HL-60 (cell line): ENCODE measurements at places on chromosomes 13 and 19.

DNA sequence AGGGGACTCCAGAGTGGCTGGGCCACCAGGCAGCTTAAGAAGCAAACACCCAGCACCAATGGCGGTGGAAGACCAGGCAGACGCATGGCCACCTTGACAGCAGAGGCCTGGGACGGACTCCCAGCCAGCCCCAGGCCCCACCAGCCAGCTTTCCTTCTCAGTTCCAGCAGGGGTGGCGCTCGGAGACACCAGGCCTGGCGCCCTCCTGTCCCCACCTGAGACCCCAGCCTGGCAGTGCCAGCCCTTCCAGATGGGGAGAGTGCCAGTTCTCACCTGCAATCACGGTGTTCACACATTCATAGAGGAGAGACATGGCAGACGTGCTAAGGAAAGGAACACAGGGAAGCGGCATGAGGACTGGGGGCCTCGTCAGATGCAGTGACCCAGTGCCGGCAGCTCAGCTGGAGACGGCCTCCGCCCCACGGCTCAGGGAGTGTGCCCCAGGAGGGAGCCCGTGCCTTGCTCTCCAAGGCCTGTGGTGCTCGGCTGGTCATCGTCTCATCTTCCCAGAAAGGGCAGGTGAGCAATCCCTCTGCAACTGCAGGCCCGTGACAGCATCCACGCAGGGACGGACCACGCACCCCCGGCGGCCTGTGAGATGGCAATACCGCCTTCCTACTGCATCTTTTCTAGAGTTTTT is 24.4 kb downstream of the AP3D1 start:
- DNase-seq, result no peak

GRCh38 chr13:90918536-90918935 is 429.0 kb upstream of the MIR17HG start:
- no peak for DNase-seq

DNA sequence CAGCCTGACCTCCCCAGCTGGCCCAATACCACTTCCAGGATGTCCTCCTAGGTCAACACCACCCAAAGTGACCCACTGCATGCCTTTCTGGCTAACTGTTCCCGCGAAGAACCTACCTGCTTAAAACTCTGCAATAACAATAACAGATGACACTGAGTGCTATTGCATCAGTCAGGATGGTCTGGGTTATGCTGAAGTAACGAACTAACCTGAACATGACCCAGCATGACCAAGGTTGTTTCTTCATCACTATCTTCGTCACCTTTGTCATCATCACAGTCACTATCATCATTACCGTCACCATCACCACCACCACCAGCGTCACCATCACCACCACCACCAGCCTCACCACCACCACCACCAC is 10.6 kb upstream of the FXYD3 start:
- DNase-seq, result no peak

- DNase-seq, result no peak
These were observed 46.3 kb upstream of the ZNF730 start for GRCh38 chr19:23070353-23071146.

GRCh38 chr19:49117677-49118564 is 1.0 kb downstream of the C19orf73 start:
- no peak for DNase-seq

DNA sequence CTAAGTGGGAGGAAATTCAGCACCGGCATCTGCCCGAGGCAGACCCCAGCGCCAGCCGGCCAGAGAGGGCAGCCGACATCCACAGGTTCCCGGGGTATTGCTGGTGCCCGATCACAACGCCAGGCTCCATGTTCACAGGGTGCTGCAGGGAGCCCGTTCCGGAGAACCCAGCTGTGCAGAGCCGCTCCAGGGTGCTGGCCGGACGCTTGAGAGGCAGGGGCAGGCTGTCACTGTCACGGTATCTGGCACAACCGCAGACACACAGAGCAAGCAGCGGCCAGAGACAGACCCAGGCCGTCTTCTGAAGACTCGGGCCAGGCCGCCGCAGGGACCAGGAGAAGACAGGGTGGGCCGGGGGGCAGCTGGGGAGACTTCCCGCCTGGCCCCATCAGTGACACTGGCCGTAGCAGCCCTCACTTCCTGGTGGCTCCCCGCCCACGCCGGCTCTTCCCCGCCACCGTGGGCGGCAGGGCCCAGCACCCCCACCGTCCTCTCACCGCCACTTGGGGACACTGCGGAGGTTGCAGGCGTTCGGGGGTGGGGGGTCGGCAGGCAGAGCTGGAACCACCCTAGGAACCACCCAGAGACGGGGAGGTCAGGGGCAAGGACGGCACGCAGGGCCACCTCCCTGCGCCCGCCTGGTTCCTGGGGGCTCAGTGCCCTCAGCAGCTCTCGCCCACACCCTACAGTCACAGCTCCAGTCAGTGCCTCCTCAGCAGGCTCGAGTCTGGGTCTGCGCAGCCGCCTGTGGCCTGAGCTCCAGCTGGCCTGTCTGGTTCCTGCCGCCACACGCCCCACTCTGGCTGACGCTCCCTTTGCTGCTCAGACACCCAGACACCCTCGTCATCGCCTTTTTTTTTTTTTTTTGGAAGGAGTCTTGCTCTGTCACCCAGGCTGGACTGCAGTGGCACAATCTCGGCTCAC is 3.8 kb downstream of the RNF126 start:
- no peak for DNase-seq

GRCh38 chr13:79837741-79838450 is 356.9 kb downstream of the NDFIP2 start:
- DNase-seq, result no peak

DNA sequence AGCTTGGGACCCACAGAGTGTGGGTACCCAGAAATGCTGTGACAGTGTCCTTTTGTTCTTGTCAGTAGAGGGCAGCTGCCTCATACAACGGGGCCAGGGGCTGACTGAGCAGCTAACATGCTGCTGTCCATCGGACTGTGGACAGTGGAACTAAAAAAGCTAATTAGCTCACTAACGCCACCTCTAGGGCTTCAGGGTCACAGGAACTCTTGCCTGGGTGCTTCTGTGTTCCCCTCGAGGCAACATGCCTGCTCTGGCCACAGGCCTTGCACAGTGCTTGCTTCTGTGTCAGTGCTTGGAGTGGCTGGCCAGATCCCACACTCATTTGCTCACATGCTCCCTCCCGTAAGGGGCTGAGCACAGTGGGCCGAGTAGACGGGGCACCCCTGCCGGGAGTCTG is 377.0 kb downstream of the OLFM4 start:
- DNase-seq, result no peak

- no peak for DNase-seq
These were observed 1.7 kb downstream of the ZMYM5 start for GRCh38 chr13:19861762-19862161.

- no peak for DNase-seq
These were observed 1241.9 kb downstream of the UQCRFS1 start for GRCh38 chr19:27971071-27971470.

DNA sequence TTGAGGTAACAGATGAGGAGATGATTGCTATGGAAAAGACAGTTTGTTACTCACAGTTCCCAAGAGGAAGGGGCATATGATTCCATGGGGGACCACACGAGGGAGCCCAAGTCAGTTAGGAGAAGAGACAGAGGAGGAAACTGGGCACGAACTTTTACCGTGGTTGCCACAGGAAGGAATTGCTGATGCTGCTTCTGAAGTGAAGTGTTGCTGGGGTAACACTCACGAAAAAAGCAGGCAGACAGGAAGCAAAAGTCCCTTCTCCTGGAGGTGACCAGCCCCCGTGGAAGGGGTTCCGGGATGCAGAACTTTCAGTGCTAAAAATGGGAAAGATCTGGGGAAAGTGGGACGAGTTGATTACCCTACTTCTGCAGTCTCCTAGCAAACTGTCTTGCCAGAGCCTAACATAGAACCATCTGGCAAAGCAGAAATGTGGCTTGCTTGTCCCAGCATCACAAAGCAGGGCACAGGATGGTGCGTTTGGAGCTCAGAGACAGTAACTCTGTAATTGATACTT is 35.4 kb upstream of the MAP3K10 start:
- peak; percentile 9 for DNase-seq

DNA sequence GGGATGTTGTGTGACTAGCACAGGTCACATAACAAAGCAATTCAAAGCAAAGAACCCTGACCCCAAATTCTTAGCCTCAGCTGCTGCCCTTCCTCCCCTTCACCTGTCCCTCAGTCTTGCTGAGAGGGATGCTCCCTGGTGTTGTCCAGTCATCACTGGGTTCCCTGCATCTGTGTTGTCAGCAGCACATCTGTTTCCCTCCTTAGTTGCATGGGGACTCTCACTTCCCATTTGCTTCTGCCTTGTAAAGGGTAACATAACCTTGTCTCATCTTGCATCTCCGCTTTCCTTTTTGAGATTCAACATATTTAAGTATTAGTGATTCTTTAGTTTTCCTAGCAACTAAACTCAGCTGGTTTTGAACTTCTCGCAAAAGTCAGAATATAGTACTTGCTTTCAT is 54.0 kb downstream of the SPATA13 start:
- no peak for DNase-seq

GRCh38 chr13:111469916-111470506 is 149.6 kb downstream of the TEX29 start:
- DNase-seq, result no peak
